ENCODE measurements at places on chromosomes 7 and 10. TPM values are rescaled to one million over a fixed set of nuclear protein-coding genes. Genes with fewer than 3 reads are reported as not detected.

DNA sequence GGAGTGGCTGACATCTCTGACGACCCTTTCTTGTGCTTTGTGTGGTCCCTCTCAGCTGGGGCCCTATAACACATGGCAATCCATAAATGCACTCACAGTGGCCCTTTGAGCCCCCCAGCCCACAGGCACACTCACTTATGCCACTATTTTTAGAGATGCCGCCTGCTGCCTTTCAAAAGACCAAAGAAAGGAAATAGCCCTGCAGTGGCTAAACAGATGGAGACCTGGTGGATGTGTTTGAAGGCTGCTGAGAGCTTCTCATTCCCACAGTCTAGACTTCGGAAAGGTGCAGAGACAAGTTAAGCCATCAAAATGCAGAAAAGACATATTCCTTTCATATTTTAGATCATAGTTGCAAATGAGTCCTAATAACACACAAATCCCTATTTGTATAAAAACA lies 42.0 kb upstream of the PDZD8 start:
- no peak for DNase-seq

PDCD4 gene
- polyA plus RNA-seq = 791 TPM

GRCh38 chr10:11863353-11864109 lies 40.4 kb downstream of the PROSER2 start:
- no peak for DNase-seq

- DNase-seq = no peak
These were observed 156.3 kb upstream of the TMEM106B start for GRCh38 chr7:12054830-12055229.

DNA sequence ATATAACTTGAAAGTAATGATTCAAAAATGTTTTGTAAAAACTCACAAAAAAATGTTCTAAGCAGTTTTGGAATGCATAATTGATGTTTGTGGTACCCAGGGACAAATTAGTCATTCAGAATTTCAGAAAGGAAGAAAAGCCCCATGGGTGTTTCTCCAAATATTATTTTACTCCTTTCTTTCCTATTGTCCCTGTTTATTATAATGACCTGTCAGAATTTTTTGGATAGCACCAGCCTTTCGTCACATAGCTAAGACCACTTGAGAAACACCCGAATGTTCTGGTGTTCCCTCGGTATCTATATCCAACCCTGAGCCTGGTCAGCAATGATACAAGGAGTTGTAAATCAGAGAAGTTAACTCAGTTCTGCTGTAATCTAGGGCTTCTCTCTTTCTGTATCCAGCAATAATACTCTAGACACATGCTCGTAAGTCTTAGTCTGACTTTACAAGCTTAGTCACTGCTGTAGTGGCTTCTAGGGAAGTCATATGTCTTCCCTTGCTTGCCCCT lies 64.8 kb upstream of the MEOX2 start:
- no peak for DNase-seq

DNA sequence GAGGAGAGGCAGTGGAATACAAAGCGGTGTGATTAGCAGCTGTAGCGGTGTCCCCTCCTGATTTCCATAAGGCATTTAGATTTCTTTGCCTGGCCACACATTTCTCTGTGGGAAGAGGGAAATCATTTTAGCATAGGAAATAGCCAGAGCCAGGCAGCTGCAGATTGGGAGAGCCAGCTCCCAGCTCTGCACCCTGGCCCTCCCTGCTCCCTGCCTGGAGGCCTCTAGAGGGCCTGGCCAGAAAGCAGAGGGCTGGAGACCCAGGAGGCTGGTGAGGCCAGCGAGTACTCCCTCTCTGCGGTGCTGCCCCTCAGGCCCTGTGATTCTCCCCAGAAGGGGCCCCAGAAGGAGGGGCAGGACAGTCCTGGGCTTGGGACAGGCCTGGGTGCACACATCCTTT lies 85.7 kb downstream of the C10orf105 start:
- DNase-seq = no peak

DNA sequence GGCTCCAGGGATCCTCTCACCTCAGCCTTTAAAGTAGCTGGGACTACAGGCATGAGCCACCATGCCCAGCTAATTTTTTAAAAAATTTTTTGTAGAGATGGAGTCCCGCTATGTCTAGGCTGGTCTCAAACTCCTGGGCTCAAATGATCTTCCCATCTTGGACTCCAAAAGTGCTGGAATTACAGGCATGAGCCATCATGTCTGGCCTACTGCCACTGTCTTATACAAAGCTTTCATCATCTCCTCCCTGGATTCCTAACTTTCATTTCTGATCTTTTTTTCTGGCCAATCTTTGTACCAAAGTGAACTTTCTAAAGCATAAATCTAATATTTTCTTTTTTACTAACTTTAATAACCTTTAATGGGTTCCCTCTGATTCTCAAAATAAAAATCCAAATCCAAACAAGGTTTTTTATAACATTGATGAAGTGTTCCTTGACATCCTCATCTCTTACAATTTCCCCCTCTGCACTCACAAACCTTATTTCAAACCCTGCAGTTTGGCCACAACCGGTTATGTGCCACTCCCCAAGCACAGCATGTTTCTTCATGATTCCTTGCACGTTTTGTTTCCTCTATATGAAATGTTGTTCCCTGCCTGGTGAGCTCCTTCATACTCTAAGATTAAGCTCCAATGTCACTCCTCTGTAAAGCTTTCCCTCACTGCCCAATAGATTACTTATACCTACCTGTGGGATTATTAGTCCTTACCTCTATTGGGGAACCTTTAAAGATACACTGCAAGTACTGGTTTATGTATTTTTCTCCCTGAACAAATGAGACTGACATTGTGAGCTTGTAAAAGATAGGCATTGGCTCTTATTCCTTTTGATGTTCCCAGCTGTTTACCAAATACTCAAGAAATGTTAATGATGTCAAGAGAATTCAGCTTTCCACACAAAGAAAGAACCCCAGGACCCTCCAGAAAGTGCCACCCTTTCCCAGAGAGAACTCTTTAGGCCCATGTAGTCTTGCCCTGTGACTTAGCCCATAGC lies 101.7 kb downstream of the HOXA1 start:
- DNase-seq = no peak

- no peak for DNase-seq
These were observed 28.2 kb upstream of the ANK3 start for GRCh38 chr10:60417901-60418300.

DNA sequence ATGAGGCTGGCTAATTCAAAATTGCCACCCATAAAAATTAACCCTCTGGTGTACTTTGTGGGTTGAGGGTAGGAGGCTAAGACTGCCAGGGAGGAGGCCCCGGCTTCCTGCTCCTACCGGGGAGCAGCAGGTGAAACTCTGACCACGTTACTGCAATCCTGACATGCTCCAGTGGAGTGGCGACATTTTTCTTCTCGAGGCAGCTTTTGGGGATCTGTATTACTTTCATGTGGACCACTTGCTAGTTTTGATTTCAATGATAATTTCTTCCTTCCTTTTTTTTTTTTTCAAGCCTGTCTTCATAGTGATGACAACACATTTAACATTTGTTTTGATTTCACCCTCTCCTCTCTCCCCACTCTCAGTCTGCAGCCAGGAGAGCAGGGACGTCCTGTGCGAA lies 14.6 kb downstream of the GATA3 start:
- DNase-seq = no peak

BUB3 gene
- polyA plus RNA-seq = 92.0 TPM

HABP2 gene
- polyA plus RNA-seq = 48.3 TPM

DNA sequence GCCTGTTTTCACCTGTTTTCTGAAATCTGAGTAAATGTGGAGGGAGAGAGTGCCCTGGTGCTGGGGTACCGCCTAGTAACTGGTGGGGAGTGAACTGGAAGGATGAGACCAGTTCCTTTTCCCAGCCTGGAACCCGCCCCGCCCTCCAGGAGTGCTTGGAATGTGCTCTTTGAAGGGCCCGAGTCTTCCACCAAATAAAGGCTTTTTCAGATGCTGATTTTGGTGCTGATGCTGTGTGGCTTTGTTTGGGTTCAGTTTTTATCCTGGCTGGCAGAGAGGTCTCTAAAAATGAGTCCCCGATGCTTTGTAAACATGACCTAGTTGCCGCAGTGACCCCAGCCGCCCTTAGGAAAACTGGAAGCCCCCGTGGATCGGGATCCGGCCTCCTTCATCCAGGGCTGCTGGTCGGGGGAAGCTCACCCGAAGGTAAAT lies 25.9 kb downstream of the FOXK1 start:
- no peak for DNase-seq

DNA sequence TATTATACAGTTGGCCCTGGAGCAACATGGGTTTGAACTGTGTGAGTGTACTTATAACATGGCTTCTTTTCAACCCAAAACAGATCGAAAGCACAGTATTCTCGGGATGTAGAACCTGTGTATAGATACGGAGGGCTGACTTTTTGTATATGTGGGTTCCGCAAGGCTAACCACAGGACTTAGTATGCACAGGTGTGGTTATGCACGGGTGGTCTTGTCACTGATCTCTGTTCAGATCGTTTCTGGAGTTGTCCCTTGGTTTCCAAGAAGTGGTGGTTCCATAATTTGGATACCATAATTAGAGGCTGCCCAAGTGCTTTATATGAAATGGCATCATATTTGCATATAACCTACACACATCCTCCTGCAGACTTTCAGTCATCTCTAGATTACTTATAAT lies 10.9 kb upstream of the BHLHA15 start:
- DNase-seq = no peak

GRCh38 chr7:87878208-87878735 lies 2.0 kb downstream of the DBF4 start:
- no peak for DNase-seq

DNA sequence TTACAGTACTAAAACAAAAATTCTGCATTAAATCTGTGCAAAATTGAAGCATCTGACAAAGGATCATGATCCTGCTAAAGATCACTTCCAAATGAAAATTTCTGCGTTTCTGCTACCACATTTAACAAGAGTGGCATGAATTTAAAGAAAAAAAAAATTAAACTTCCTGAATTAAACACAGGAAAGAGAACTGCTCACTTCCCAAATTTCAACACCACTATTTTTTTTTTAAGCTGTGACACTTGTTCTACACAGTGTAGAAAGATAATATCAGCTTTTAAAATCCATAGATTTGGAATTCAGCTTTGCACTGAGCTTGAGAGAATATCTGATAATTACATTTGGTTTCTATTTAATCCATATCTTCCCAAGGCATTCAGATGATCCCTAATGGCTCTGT lies 73.6 kb downstream of the EPC1 start:
- no peak for DNase-seq

GRCh38 chr7:72467237-72467636 lies 55.1 kb upstream of the CALN1 start:
- DNase-seq = no peak

DNA sequence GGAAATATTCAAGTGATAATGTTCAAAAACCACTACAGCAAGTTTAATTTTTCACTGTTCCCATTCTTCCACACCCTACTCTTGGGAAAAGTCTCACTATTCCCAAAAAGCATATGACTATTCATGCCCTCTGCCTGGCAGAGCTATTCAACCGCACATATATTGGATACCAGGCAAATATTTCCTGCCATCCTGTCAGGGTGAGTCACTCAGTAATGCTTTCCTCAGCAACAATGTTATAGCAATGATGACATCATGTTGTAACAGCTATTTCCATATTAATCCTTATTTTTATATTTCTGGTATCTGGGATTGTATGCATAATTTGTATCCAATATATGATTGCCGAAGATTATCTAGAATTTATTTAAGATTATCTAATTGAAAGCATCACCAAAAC lies 114.0 kb upstream of the PLXDC2 start:
- no peak for DNase-seq

DNA sequence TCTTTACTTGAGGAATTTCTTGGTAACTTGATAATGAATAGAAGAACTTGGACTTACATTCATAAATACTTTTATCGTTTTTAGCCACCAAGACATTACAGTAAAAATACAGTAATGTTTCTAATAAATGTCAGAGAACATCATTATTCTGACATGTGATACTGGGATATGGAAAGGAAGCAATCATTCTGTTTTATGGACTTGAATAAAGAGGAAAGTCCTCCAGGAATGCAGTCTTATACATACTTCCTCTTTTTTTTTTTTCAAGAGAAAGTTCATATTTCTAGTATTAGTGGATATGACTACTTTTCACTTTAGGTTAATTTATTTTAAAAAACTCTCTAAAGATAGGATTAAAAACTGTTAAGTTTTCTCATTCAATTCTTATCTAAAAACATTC lies 220.0 kb upstream of the SEMA3C start:
- DNase-seq = no peak

KLF14 gene
- 0.46 TPM for polyA plus RNA-seq

DNA sequence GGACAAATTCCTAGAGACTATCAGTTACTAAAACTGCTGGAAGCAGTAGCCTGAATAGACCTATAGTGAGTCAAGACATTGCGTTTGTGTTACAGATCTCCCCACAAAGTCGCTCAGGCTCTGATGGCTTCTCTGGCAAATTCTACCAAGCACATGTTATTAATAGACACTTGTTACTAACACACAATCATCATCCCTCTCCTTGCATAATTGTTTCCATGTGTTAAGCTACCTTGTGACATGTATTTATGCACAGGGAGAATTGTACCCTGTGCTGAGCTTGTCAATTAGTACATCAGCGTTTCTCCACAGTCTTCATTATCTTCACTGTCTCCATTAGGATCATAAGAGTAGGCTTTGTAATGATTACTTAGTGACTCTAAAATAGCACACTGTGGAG lies 31.2 kb downstream of the DYNC2I1 start:
- no peak for DNase-seq

- no peak for DNase-seq
These were observed 62.9 kb upstream of the CAMK2B start for GRCh38 chr7:44388089-44388970.

FOXP2 gene
- 10.0 TPM for polyA plus RNA-seq

AKR1C4 gene
- 0.52 TPM for polyA plus RNA-seq

DNA sequence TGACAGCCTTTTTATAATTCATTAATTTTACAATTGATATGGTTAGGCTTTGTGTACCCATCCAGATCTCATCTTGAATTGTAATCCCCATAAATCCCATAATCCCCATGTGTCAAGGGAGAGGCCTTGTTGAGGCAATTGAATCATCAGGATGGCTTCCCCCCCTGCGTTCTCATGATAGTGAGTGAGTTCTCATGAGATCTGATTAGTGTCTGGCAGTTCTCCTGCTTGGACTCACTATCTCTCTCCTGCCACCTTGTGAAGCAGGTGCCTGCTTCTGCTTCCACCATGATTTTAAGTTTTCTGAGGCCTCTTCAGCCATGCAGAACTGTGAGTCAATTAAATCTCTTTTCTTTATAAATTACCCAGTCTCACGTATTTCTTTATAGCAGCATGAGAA lies 165.7 kb upstream of the GNAI1 start:
- no peak for DNase-seq

- no peak for DNase-seq
These were observed 407.4 kb downstream of the MAGI2 start for GRCh38 chr7:79046061-79046460.

DNA sequence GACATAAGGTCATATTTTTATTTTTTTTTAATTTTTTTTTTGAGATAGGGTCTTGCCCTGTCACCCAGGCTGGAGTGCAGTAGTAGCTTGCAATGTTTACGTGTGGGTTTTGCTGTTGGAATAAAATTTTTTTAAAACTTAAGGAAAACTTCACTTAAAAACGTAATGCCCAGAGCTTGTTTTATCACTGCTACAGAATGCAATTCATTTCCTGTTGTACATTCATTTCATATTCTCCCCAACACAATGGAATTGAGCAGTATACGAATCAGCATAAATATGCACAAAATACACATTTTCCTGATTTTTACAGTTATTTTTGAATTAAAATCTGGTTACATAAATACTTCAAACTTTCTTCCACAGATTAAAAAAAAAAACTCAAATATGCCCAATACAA lies 40.3 kb downstream of the RSU1 start:
- DNase-seq = no peak

CNTNAP2 gene
- polyA plus RNA-seq = 7.5 TPM

GRCh38 chr10:19853831-19854230 lies 37.6 kb downstream of the PLXDC2 start:
- DNase-seq = no peak

- DNase-seq = no peak
These were observed 266.6 kb upstream of the GNAI1 start for GRCh38 chr7:79868010-79868409.
